ENCODE measurements at places on chromosomes 11 and 22.

GRCh38 chr11:78926633-78927338 lies 352.1 kb upstream of the NARS2 start:
- no peak for DNase-seq

GRCh38 chr11:70783821-70784220 lies 385.5 kb downstream of the CTTN start:
- DNase-seq: no peak

- no peak for DNase-seq
Measured at GRCh38 chr11:120532832-120533196, 21.3 kb downstream of the GRIK4 start.

DNA sequence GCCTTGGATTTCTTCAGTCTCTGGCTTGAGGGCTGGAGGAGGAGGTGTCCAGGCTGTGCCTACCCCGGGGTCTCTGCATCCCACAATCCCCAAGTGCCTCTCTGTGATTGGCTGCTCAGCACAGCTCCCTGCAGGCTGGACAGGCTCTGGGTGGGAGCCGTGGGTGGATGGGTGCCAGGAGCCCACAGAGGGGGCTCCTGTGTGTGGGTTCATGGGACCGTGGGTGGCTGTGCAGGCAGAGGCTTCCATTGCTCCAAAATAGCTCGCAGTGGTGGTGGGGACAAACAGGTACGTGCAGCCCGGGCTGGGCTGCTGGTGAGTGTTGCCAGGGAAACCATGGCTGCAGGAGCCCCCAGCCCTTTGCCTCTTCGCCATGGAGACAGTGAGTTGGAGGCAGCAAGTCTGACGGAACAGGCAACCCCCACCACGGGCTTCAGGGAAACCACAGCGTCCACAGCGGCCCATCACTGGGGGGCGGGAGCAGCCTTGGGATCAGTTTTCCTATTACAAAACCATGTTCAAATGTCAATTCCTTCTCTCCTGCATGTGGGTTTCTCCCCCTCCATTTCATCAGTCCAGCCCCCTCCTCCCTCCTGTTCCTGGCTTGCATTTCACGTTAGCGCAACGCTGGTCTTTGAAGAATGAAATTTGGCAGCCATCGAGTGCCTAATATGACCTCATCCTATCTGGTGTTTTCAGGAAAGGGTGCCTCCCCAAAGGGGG lies 155.2 kb downstream of the TRIM29 start:
- no peak for DNase-seq

GRCh38 chr11:2768471-2769408 lies 68.9 kb upstream of the KCNQ1OT1 start:
- DNase-seq: no peak

- no peak for DNase-seq
Measured at GRCh38 chr22:46551321-46551720, 13.9 kb upstream of the CELSR1 start.

DNA sequence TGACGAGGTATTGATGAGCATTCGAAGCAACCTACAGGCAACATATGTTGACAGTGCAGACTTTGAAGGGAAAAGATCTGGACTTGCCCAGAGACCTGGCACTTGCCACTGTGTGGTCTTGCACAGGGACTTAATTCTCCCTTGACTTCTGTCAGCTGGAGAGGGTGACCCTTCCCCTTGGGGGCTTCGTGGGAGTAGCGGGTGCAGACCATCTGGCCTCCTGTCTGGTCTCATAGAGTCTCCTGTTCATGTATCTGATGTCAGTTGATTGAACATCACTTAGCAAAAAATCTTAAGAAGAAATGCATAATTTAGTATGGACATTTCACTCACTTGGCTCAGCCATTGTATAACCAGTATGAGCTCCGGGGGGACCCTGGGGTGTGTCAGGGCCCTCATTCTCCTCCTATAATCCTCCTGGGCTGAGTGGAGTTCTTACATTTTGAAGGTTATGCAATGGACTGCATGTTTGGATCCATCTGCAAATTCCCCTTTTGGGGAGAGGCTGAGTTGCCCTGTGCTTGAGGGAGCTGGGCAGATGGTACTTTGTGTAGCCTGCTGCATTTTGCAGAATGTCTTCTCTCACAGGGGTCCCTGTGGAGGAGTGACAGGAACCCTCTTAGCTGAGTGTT lies 13.0 kb downstream of the BCR start:
- no peak for DNase-seq

GRCh38 chr22:36036167-36036624 lies 7.6 kb upstream of the RBFOX2 start:
- peak; percentile 2 for DNase-seq

- no peak for DNase-seq
Measured at GRCh38 chr11:12445001-12445400, 67.6 kb downstream of the PARVA start.

GRCh38 chr22:23268139-23268712 lies 87.9 kb downstream of the BCR start:
- DNase-seq: no peak

GRCh38 chr11:9155930-9156329 lies 64.5 kb upstream of the SCUBE2 start:
- no peak for DNase-seq

- DNase-seq: no peak
Measured at GRCh38 chr11:94576306-94576705, 9.1 kb downstream of the PIWIL4 start.

DNA sequence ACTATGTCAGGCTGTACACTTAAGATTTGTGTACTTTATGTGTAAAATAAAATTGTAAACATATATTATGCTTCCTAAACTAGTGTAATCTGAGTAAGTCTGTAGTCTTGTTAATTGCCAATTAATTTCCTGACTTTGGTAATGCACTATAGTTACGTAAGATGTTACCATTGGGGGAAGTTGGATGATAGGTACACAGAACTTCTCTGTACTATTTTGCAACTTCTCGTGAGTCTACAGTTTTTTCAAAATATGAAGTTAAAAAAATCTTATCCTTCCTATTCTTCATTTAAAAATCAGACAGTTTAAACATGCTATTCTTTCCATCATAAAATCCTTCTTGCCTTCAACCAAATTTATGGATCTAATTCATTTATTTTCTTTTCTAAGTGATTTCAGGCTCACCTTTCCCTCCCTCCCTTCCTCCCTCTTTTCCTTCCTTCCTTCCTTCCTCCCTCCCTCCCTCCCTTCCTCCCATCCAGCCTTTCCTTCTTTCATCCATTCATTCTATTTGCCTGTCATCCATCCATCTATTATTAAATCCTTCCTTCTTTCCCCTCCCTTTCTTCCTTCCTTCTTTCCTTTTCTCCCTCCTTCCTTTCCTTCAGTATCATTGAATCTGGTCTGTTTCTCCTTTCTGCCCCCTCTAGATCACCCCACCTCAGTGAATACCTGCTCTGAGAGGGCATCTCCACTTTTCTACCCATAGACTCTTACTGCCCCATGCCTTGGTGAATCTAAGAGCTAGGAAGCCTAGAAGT lies 22.1 kb upstream of the ASCC2 start:
- DNase-seq: no peak

- DNase-seq: no peak
Measured at GRCh38 chr11:125091877-125092664, 19.4 kb downstream of the TMEM218 start.

GRCh38 chr22:32714458-32715430 lies 86.8 kb upstream of the TIMP3 start:
- no peak for DNase-seq

DNA sequence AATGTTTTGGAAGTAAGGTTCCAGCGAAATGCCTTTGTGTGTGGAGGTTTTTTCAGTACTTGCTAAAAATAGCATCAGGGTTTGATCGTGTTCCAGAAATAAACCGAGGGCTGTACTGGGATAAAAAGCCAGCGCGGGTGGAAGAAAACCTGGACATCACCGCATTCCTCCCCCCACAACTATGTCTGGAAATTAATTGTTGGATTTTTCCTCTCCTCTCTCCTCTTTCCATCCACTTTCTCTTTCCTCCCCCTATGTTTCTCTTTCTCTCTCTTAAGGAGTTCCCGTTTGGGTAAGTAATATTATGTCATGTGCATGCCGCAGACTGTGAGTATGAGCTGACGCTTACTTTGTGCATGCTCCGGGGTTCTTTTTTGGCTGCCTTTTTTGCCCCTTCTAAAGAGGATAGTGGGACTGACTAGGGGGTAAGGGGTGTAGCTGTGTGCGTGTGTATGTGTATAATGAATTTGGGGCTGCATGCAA lies 104.2 kb upstream of the HSD17B12 start:
- no peak for DNase-seq

- no peak for DNase-seq
Measured at GRCh38 chr11:108562746-108563581, 30.6 kb downstream of the EXPH5 start.

- peak; percentile 91 for DNase-seq
Measured at GRCh38 chr11:76048763-76049162, 157.5 kb downstream of the WNT11 start.

GRCh38 chr11:128086794-128087193 lies 500.6 kb downstream of the ETS1 start:
- no peak for DNase-seq

DNA sequence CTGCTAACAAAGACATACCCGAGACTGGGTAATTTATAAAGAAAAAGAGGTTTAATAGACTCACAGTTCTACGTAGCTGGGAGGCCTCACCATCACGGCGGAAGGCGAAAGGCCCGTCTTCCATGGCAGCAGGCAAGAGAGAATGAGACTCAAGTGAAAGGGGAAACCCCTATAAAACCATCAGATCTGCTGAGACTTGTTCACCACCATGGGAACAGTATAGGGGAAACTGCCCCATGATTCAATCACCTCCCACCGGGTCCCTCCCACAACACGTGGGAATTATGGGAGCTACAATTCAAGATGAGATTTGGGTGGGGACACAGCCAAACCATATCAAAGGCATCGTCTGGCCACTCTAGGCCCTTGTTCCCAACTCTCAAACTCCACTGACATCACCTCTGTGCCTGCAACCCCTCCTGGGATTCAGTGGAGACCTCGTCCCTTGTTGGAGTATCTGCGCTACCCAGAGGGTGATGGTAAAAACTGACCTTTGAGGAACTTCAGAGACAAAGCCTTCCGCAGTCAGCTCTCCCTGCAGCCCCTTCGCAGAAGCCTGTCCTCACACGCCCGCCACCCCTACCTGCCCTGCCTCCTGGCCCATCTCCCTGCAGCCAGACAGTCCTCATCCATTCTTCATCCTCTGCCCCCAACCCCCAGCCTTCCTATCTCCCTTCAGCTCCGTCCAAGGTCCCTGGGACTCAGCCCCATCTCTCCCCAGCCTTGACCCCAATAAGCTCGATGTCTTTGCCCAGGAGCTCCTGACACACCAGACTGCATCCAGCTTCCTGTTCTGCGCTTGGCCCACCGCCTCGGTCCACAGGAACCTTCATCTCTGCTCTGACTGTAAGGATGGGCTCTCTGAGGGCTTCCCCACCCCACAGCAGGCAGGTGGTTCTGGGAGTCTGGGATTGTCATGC lies 15.8 kb downstream of the CCND1 start:
- DNase-seq: no peak

DNA sequence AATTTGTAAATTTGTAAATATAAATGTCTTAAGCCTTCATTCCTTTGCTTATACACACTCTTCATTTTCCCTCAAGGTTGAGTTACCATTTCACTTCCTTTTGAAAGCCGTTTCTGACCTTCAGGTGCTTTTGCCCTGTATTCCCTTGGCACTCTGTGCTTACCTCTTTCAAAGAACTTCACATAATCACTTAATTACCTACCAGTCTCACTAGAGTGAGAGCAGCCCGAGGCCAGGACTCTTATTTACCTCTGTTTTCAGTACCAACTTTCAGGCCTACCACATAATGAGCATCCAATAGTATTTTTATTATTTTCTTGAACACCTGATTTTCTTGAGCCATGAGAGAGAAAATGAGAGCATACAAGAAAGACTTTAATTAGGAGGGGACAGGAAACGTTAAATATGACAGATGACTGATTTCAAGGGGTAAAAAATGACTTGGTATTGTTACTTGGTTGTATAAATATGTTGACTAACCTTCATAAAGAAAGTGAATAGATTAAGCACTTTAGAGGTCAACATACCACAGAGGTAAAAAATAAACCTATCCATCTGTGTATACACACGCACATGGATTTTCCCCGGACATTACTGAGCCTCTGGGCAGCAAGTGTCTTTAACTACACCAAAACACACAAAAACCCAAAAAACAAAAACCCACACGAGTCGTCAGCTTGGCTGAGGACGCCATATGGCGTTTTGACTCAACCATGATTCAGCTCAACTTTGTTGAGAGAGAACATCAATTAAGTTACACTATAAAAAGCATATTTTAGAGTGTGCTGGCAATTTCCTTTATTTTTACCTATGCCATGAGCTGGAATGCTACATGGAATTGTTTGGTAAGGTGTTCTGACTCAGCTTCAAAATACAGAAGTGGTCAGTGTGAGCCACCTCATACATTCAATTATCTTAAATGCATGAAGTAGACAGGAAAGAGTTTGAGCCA lies 7.6 kb downstream of the ATXN10 start:
- DNase-seq: no peak

DNA sequence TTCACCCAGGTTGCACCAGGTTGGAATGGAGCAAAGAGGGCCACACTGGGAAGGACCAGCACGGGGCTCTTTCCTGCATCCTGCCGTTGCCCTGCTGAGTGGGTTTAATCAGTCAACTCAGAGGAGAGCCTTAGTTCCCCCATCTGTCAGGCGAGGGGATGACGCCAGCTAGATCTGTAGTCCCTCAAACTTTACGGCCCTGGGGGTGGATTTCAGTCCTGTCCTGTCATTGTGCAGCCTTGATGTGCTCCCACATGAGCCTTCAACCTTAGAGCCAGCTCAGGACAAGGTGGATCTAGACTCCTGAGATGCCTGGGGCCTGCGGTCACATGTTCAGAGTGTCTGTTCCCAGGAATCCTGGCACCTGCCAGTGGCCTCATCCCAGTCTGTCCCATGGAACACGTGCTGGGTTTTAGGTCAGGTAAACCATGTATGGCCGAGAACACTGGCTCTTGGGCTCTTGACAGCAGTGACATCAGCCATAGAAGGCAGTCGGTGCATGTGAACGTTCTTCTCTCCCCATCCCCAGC lies 104.3 kb downstream of the BCR start:
- DNase-seq: no peak

DNA sequence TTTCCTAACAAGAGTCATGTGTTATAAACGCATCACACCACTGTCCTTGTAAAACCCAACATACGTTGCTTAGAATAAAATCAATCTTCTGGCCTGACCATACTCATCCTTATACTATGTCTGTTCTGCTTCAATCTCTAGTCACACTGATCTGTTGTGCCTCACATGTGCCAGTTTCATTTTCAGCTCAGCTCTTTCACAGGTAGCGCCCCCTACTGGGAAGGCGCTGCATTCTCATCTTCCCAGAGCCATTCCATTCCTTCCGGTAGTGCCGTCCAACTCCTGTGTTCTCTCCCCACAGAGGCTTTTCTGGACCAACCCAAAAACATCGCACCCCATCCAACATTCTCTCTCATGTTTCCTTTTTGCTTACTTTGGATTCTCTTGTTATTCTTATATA lies 22.2 kb downstream of the CASP5 start:
- no peak for DNase-seq

GRCh38 chr11:29282088-29282487 lies 734.7 kb downstream of the KCNA4 start:
- DNase-seq: no peak

GRCh38 chr11:1745701-1746320 lies 4.6 kb downstream of the IFITM10 start:
- DNase-seq: no peak
